Activated naive CD4-positive, alpha-beta T cell (primary cell): ENCODE measurements at places on chromosomes 11 and 22.

DNA sequence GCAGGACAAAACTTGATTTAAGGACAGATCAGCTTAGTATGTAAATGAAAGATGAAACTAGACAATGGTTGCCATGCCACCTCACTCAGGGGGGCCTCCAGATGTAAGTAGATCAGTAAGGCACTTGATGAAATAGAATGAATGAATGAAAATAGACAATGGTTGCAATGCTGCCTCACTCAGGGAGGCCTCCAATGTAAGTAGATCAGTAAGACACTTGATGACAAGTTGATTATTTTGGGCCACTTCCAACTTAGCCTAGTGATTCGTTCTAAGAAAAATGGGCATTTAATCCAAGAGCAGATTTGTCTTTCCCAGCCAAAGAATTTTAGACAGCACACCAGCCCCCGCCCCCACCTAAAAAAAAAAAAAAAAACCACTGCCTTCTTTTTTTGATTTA lies 19.2 kb upstream of the SLC5A12 start:
- no peak for DNase-seq

- no peak for DNase-seq
Observed at GRCh38 chr11:123183391-123184099, 11.5 kb downstream of the CLMP start.

- no peak for DNase-seq
Observed at GRCh38 chr11:369336-370018, at the start of gene B4GALNT4. TSS of gene B4GALNT4 (plus strand) at chr11:369499. CDS start at chr11:369804, 305 bp downstream.

DNA sequence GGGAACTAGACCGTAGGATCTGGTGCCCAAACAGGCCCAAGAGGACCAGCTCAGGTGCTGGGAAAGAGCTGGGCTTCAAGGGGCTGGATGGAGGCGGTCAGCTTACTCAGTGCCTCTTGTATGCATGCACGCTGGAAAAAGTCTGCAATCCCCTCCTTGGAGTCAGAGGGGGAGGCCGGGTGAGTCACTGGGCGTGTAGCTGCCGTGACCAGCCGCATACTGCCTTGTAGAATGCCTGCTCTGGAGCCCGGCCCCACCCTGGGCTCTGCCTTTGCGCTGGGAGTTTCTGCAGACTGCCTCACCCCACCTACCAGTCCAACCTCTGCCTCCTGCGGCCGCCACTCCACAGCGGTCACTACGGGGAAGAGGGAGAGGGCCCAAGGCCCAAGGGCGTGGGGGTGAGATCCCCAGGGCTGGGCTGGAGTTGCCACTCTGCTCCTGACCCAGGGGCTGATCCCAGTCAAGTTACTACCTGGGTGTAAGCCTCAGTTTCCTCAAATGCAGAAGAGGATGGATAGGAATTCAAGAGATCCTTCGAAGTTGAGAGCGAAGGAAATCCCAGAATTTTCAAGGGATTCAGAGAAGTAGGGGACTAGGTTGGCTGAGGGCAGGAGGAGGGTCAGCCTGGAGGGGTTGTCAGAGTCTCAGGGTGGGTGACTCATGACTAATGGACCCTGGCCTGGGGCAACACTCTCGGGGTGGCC lies 4.2 kb downstream of the MRGPRF start:
- DNase-seq = no peak

DNA sequence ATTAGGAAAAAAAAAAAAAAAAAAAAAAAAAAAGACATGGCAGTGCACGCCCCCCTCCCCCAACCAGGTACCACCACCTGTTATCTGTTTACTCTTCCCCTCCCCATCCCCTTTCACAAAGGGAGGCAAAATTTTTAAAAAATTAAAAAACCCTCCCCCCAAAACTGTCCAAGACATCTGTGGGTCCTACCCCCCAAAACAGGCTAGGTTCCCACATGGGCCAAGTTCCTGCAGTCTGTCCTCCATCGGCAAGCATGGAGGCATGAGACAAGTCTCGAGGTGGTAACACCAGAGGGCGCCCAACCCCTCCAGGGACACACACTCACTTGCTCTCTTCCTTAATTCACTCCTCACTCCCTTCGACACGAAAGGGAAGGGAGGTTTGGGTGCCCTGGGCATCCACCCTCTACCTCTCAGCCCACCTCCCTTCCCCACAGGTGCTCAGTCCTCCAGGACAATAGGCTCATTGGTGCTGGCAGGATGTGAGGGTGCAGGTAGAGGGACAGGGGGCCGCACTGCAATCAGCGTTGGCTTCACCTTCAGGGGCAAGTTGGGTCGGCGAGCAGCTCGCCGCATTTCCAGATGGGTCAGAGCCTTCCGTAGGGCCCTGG lies 2.2 kb upstream of the TUT1 start:
- peak; percentile 64 for DNase-seq

DNA sequence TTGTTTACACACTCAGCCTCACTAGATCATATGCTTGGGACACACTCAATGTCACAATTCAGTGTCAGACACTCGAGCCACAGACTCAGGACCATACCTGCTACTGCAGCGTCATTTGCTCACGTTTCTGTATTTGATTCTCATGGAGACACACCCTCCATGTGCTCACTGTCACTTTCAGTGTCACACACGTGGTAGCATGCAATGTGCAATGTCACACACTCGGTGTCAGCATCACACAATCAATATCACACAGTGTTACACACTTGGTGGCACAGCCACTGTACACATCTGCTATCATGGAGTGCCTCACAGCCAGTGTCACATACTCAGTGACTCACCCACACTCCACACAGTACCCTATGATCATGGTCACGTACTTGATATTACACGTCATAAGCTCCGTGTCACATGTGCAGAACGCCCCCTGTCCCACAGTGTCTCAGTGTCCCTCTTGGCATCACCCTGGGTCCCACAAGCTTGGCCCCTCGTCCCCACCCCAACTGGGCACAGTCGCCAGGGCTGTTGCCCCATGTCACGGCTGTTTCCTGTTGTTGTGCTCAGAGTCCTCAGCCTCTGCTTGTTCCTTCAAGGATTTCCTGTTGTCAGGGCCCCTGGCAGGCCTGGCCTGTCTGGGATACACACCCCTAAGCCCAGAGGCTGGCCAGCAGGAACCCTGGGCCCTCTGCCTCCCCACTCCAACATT lies 49.6 kb downstream of the PDE2A start:
- no peak for DNase-seq

DNA sequence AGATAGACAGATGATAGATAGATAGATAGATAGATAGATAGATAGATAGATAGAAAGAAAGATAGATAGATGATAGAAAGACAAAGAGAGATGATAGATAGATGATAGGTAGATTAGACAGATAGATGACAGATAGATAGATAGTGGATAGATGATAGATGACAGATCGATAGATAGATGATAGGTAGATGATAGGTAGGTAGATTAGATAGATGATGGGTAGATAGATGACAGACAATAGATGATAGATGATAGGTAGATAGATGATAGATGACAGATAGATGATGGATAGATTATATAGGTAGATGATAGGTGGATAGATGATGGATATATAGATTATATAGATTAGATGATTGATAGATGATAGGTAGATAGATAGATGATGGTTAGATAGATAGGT lies 4.3 kb downstream of the LZTR1 start:
- DNase-seq = no peak

DNA sequence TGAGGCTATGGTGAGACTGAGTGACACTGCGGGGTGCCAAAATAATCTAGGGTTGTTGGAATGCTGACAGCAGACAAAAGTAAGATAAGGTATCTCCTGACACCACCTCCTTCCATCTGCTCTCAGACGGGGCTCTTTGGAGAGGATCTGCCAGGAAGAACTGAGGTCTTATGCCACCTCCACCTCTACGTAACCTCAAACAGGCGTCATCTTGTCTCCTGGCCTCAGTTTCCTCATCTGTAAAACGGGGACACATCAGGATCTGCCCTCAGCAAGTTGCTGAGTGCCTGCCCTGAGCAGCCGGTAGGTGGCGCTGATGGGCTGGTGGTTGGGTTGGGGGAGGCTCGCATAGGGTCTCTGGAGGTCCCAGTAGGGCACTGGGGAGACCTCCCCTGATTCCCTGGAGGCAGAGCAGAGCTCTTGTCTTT lies 1.7 kb upstream of the MYEOV start:
- DNase-seq = peak; percentile 31

GRCh38 chr22:25645266-25645665 lies 80.8 kb downstream of the GRK3 start:
- DNase-seq = no peak

DNA sequence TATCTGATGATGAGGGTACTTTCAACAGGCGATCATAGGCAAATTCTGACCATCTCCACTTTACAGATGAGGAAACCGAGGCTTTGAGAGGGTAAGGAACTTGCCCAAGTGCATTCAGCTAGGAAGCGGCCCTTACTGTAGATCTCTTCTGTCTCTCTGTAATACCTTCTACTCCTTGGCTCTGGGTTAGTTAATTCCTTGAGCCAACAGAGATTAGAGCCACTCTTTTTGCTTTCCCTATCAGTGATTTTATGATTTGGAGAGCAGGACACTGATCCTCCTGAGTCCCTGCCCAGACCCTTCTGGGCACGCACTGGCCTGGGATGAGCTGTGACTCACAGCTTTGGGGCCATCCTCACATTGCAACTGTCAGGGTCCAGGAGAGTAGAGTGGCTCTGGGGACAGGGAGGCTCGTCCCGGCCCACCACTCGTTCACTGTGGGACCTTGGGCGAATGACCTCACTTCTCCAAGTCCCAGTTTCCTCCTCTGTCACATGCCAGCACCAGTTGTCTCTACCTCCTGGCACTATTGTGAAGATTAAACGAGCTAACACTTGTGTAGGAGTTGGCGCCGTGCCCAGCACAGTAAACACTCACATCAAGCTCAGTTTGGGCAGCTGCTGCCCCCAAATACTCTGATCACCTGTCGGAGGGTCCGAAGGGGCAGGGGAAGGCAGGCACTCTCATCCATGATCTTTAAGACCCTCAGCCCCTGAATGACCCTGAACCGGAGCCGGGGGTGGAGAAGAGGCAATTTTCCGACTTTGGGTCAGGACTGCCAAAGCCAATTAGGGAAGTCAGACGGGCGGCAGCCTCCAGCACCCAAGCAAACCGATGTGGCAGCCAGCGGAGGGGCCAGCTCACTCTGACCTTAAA lies 235.0 kb downstream of the MIAT start:
- no peak for DNase-seq

- DNase-seq = no peak
Observed at GRCh38 chr11:129967996-129968395, 34.6 kb downstream of the PRDM10 start.

DNA sequence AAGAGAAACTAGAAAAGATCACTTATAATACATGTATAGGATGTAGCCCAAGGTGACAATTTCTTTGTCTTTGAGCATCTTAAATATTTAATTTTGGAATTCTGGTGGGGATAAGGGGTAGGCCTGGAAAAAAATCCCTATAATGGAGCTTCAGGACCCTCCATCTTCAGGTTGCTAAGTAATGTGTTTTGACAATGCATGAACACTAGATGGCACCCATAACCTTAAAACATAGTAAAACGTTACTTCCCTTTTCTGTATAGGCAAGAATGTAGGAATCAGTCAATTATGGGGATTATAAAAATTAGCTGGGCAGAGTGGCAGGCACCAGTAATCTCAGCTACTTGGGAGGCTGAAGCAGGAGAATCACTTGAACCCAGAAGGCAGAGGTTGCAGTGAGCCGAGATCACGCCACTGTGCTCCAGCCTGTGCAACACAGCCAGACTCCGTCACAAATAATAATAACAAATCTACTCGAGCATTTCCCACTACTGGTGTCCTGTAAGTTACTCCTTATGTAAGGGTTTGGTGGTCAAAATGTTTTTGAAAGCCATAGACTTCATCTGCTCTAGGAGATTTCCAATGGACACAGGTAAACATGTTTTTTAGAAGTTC lies 541.9 kb upstream of the CCDC90B start:
- DNase-seq = no peak

GRCh38 chr11:131690362-131690761 lies 319.9 kb downstream of the NTM start:
- DNase-seq = no peak

GRCh38 chr11:93908689-93909088 lies 58.3 kb upstream of the VSTM5 start:
- no peak for DNase-seq

DNA sequence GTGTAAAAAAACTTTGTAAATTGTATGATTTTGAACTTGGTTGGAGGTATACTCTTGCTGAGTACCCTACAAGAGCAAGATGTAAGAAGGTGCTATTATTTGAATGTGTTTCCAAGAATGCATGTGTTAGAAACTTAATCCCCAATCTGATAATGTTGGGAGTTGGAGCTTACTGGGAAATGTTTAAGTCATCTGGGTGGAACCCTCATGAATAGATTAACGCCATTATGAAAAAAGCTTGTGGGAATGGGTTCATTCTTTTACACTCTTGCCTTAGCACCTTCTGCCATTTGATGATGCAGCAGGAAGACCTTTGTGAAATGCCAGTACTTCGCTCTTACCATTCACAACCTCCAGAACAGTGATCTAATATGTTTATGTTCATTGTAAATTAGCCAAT lies 498.3 kb downstream of the TMEM135 start:
- no peak for DNase-seq

DNA sequence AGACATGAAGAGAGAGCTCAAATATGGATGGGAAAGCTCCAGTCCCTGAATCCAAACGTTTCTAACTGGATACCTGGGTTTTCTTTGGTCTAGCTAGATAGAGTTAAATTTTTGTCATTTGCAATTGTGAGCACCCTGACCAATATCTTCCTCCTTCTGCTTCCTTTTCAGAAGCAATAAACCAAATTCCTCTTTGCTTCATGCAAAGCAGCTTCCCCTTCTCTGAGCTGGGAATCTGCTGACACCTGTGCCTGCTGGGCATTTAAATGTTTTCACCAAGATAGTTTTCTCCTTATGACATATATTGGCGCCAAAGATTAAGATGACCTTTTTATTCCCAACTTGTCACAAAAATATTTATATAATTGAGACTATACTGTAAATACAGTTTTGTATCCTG lies 27.9 kb upstream of the PAK1 start:
- DNase-seq = no peak

DNA sequence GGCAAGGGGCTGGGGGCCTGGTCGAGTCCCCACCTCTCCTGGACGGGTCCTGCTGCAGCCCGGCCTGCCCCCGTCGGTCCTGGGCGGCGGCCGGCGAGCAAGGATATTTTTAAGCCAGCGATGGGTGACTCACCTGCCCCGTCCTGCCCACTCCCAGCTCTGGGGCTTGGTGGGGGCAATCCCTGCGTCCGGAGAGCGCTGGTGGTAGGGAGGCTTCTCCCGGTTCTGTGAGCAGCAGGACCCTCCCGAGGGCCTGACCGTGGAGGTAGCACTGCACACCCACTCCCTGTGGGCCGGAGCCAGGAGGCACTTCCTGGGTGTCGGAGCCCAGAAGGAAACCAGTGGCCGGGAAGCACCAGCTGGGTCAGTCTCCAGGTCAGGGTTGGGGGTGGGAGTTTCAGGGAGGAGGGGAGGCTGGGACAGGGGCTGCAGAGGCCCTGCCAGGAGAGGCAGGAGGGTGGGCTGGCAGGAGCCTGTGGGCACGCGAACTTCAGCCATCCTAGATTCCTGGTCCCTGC lies 467 bp downstream of the EPS8L2 start:
- DNase-seq = no peak

- no peak for DNase-seq
Observed at GRCh38 chr11:18332302-18332701, 9.9 kb downstream of the GTF2H1 start.

GRCh38 chr11:65492637-65493366 lies 6.0 kb upstream of the MALAT1 start:
- DNase-seq = no peak

GRCh38 chr22:18058371-18059093 lies 19.3 kb upstream of the PEX26 start:
- DNase-seq = no peak

- no peak for DNase-seq
Observed at GRCh38 chr11:19811380-19811779, 98.7 kb downstream of the NAV2 start.

- no peak for DNase-seq
Observed at GRCh38 chr11:75717608-75718418, at the start of gene MOGAT2. TSS of gene MOGAT2 (plus strand) at chr11:75717838. CDS start at chr11:75717889, 51 bp downstream.

GRCh38 chr11:1077033-1077416 lies 2.4 kb downstream of the MUC2 start:
- DNase-seq = no peak
